ENCODE measurements at places on chromosomes 2 and 18. TPM values are rescaled to one million over a fixed set of nuclear protein-coding genes. Genes with fewer than 3 reads are reported as not detected.

CDK15 gene
- total RNA-seq = not detected

IRS1 gene
- 17.6 TPM for total RNA-seq

SALL3 gene
- not detected for total RNA-seq

IL36G gene
- not detected for total RNA-seq

RBM43 gene
- 3.9 TPM for total RNA-seq

KRTCAP3 gene
- 1.4 TPM for total RNA-seq

IL1R2 gene
- total RNA-seq = 0.71 TPM

SERPINB10 gene
- 0.22 TPM for total RNA-seq

RAX gene
- total RNA-seq = not detected

ZFAND2B gene
- total RNA-seq = 20.8 TPM

TOGARAM2 gene
- total RNA-seq = 0.12 TPM

LDLRAD4 gene
- 1.7 TPM for total RNA-seq

GALNT14 gene
- total RNA-seq = 46.1 TPM

FAP gene
- 0.08 TPM for total RNA-seq

KIAA1328 gene
- total RNA-seq = 1.5 TPM

ARHGAP15 gene
- not detected for total RNA-seq

INPP5D gene
- total RNA-seq = 0.69 TPM

LGALSL gene
- 14.5 TPM for total RNA-seq

DSG1 gene
- total RNA-seq = not detected

AP1S3 gene
- 23.7 TPM for total RNA-seq

CFC1 gene
- not detected for total RNA-seq

TUBA3E gene
- not detected for total RNA-seq

SNED1 gene
- total RNA-seq = 0.43 TPM

C1GALT1C1L gene
- total RNA-seq = 2.2 TPM

GPATCH11 gene
- total RNA-seq = 12.0 TPM

CXCR4 gene
- total RNA-seq = 0.44 TPM

NT5C1B gene
- total RNA-seq = not detected

POTEJ gene
- not detected for total RNA-seq

TMEM178A gene
- total RNA-seq = 0.10 TPM

SIX3 gene
- total RNA-seq = 0.41 TPM

ERICH2 gene
- not detected for total RNA-seq

Measured in A549 treated with DMSO at 1 μM for 4 hours (cell line).